ENCODE measurements at places on chromosomes 2 and 18.

GRCh38 chr2:20955277-20956026 lies 88.4 kb downstream of the APOB start:
- no peak for DNase-seq

- no peak for DNase-seq
These were observed 392.2 kb upstream of the CHST9 start for GRCh38 chr18:27577265-27577664.

DNA sequence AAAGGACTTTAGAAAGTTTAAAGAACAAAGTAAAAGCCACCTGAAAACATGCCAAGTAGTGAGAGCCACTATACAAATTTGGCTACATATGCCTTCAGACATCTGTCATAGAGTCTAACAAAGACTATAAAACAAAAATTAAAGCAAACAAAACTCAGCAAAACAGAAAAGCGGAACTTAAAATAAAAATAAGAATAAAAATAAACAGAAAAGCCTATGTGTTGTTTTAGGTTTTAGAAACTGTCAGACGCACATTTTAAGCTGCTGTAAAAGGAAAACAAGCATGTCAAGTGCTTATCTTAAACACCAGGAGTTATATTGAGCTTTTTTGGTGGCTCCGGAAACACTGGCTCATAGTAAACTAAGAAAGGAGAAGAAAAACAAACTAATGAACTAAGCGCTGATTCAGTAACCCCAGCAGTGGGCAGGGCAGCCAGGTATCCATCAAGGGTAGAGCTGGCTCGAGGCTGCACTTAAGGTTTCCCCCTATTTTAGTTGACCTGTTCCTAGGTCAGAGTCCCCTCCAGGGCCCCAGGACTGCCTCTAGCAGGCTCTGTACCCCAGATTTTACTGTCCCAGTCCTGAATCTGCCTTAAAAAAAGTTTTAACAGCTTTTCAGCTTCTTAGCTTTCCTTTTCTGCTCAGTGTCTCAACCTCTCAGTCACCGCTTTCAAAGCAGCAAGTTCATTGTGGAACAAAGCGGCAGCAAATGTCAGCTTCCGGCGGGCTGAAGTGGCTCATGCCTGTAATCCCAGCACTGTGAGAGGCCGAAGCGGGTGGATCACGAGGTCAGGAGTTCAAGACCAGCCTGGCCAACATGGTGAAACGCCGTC lies 15.4 kb upstream of the RMC1 start:
- DNase-seq, result no peak

DNA sequence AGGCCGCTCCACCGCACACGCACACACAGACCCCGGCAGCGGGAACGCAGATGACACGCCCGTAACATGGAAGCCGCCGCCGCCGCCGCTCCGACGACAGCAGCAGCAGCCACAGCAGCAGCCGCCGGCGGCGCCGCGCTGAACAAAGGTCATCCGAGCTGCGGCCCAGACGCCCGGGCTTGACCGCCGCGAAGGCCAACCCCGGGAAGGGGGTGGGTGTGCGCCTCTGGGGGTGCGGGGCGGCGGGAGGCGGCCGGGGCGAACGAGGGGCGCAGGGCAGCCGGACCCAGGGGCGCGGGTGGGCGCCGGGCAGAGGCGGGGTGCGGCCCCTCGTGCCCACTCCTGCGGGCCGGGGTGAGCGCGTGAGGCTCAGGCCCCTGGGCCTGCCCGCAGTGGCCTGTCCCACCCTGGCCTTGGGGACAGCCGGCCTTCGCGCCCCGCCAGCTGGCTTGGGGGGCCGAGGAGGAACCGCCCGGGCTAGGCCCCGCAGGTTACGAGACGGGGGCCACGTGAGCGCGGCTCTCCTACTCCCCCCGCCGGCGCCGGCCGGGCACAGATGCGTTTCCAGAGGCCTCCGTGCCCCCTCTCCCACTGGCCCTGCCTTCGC lies 1.0 kb upstream of the ZNF532 start:
- no peak for DNase-seq

DNA sequence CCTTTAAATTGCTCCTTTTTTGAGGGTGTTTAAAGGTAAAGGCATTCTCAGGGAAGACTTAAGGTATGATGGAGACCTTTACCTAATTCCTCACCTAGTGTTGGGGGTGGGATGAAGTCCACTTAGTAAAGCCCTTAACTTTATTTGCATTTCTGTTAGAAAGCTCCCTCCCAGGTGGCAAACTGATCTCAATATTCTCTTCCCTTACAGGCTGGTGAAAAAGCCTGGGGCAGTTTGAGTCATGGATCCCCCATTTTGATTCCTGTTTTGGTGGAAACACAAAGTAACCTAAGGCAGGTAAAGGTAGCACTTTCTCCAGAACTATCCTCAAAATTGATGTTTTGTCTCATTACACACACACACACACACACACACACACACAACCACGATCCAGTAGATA lies 33.8 kb upstream of the HNRNPA3 start:
- DNase-seq, result no peak

DNA sequence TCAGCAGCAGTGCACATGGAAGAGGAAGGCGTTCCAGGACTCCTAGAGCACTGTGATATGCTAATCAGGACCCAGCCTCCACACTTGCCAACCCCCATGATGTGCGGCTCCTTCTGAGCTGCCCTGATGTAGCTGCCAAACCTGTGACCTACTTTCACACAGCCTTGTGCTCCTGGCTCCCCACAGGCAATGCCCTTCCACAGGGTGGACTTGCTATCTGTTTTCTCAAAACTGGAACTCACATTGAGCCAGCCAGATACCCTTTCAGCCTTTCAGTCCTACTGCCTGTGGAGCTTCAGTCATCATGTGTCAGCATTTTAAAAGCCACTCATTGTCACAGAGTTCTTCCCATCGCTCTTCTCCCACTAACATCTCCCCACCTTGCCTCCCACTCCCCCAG lies 181.6 kb downstream of the AFF3 start:
- no peak for DNase-seq

DNA sequence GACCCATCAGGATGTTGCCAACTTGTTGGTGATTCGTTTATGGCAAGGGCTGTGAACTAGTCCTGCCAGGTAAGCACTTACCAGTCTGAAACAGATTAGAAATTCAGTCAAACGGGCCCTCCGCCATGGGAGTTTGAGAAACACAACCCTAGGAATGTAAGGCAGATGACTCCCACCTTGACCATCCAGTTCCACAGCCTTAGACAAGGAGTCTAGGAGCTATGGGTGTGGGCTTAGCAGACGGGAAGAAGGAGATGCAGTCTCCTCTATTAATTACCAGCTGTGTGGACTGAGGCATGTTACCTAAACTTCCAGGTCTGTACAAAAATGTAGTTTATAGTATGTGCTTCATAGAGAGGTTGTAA lies 319.4 kb upstream of the NCKAP5 start:
- no peak for DNase-seq

- no peak for DNase-seq
These were observed 123.7 kb downstream of the GALNT14 start for GRCh38 chr2:31014516-31014915.

DNA sequence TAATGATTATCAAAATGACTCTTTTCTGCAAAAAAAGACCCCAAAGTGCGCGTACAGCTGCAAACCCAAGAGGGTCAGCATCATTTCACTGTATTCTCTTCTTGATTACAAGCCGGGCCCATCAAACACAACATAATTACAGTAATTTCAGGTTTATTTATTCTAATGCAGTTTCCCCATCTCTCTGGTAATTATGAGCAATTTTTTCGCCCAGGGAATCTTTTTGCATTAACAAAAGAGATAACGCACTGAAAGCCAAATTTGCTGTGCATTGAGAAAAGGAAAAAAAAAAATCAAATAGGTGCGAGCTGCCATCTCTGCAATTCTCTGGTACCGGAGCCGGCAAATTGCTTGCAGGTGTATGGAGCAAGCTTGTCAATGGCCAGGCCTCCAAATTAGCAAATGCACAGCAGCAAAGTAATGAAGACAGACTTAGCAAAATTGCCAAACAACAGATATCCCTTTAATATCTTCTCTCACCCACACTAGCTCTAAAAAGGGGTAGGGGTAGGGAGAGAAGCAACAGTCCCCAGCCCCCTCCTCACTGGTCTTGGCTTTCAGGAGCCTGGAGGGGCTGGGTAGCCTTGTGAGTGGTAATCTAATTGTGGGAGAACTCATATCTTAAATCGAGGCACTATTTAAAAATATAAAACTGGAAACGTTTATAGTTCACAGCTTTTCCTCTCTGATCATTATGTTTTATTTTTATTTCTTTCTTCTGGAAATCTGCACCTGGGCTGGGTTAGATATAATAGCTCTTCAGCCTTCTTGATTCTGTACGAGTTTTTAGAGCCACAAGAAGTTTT lies 6.7 kb downstream of the DLX1 start:
- DNase-seq, result no peak

DNA sequence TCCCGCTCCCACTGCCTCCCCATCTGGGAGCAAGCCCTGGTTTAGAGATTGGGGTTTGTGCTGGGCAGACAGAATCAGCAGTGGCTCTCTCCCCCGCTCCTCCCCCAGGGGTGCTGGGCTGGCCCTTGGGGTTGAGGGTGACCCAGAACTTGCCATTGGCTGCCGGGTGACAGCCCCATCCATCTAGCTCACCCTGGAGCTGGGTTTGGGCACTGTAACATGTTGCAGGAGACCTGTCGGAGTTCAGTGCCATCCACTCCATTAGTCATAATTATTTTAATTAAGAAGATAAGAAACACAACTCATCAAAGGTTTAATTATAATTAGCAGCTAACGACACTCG lies 111.4 kb upstream of the OTOS start:
- no peak for DNase-seq

- no peak for DNase-seq
These were observed 160.1 kb upstream of the LRP1B start for GRCh38 chr2:142290931-142291330.

DNA sequence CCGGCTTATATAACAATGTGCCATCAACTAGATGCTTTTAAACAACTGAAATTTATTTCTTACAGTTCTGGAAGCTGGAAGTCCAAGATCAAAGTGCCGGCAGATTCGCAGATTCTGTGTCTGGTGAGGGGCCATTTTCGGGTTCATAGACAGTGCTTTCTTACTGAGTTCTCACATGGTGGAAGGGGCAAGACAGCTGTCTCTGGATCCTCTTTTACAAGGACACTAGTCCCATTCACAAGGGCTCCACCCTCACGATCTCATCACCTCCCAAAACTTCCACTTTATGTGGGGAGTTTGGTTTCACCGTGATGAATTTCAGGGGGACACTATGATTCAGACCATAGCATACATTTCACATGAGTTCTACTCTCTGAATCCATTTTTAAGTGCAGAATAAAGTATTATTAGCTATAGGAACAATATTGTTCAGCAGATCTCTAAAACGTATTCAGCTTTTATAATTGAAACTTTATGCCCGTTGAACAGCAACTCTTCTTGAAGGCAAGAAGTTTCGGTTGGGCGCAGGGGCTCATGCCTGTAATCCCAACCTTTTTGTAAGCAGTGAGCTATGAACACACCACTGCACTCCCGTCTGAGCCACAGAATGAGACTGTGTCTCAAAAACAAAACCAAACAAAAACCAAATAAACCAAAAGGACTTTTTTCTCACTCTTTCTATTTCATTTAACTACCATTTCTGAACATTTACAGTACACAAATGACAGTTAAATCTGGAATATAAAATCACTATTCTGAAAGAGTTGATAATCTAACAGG lies 502.8 kb downstream of the CMPK2 start:
- no peak for DNase-seq

DNA sequence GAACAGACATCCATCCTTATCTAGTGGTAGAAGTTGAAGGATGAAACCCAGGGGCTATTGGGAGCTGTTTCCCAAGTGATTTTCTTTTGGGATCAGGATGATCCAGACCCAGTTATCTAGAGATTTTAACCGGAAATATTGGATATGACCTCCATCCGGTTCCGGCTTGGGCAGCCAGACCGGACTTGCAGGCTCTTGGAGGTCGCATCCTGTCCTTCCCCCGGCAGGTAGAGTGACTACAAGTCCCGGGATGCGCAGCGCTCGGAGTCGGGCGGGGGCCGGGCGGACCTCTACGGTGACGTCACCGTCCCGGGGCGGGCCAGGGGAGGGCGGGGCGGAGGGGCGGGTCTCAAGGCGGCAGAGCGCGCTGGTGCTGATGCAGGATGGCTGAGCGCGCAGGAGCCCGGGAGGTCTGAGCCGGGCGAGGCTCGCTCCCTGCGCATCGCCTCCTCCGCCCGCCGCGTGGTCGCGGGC lies at the start of gene KIF5C:
KIF5C (plus strand) TSS at position 360 of the 474 bp plus-strand sequence. CDS start 391 bp downstream, outside the sequence.
- DNase-seq, result peak; percentile 67

GRCh38 chr2:43218702-43219382 lies 7.6 kb downstream of the ZFP36L2 start:
- DNase-seq, result no peak

DNA sequence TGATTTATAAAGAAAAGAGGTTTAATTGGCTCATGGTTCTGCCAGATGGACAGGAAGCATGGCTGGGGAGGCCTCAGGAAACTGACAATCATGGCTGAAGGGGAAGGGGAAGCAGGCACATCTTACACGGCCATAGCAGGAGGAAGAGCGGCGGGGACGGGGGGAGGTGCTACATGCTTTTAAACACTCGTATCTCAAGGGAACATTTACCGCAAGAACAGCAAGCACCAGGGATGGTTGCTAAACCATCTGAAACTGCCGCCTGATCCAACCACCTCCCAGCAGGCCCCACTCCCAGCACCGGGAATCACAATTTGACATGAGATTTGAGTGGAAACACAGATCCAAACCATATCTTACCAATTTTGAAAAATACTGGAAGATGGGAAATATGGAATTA lies 362.8 kb downstream of the FBXO15 start:
- DNase-seq, result no peak

- no peak for DNase-seq
These were observed 51.3 kb downstream of the GTF2A1L start for GRCh38 chr2:48668992-48669391.

DNA sequence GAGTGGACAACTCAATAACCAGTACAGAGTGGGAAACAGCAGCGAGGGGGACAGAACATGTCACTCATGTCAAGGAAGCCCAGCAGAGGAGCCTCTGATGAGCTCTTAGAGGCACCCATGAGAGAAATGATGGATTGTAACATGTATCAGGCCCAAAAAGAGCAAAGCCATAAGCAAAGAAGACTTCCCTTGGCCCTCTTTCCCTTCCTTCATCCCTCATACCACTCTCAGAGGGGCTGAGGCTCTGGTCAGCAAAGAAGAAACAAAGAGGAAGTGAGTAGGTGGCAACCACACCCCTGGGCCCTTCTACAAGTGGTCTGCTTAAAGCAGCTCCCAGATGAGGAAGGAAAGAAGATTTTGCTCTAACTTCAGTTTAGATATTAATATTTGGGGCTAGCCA lies 112.8 kb downstream of the CDC42EP3 start:
- DNase-seq, result no peak
